Fibroblast of the aortic adventitia (primary cell): ENCODE measurements at places on chromosomes 6 and 20. TPM values are rescaled to one million over a fixed set of nuclear protein-coding genes. Genes with fewer than 3 reads are reported as not detected.

Gene DEFB124
- not detected in 2 replicates for total RNA-seq

Gene ADGRF5
- total RNA-seq = under 0.01 and 15.9 TPM in 2 replicates

Gene CLDN20
- total RNA-seq = not detected in 2 replicates

Gene RAET1L
- not detected in 2 replicates for total RNA-seq

Gene FLOT1
- total RNA-seq = 77.8 and 109 TPM in 2 replicates

Gene GFRA4
- not detected in 2 replicates for total RNA-seq

Gene DSP
- total RNA-seq = 4.2 and 4.3 TPM in 2 replicates

Gene REM1
- 0.16 TPM in 1 of 2 replicates, not detected in the other for total RNA-seq

Gene RIPOR3
- 1.6 and 6.5 TPM in 2 replicates for total RNA-seq

Gene HLA-G
- total RNA-seq = not detected in 2 replicates

Gene MAS1L
- not detected in 2 replicates for total RNA-seq
